ENCODE measurements at places on chromosomes 2 and 18. TPM values are rescaled to one million over a fixed set of nuclear protein-coding genes. Genes with fewer than 3 reads are reported as not detected.

GRCh38 chr2:168565512-168565911 lies 109.4 kb downstream of the CERS6 start:
- peaks cover 80% of the 10 kb centered on the region for H3K4me1 ChIP-seq
- no peak for DNase-seq
- no peaks in the 10 kb centered on the region for H3K27me3 ChIP-seq
- no peaks in the 10 kb centered on the region for H3K36me3 ChIP-seq
- no peak overlapping the region for H3K27ac ChIP-seq

AGXT gene
- not detected for total RNA-seq

DNA sequence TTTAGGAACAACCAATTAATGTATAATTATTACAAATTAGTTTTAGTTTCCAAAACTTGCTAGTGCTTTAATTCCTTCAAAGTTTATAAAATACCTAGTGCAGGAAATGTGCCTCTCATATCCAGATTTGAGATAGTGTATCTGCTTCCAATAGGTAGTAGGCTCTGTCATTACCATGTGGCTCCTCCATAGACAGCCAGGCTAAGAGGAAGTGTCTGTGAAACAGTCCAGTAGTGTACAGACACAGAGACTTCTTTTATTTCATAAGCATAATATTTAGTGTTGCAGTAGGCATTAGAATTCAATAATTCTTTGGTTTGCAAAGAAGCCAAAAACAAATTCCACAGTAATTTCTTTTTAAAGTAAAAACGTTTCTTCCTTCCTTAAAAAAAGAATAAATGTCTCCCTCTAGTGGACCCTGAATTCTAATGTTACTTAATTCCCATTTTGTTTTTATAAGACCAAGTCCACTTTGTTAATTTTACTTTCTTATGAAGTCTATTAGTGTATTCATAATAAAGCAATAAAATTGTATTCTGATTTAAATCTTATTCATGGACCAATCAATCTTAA lies 101.2 kb downstream of the NEB start:
- no peaks in the 10 kb centered on the region for H3K27me3 ChIP-seq
- DNase-seq, result no peak
- no peak overlapping the region for H3K27ac ChIP-seq
- peaks cover 12% of the 10 kb centered on the region for H3K4me1 ChIP-seq
- no peaks in the 10 kb centered on the region for H3K36me3 ChIP-seq
- no peak overlapping the region for H3K4me3 ChIP-seq

- peaks cover 8% of the 10 kb centered on the region for H3K4me1 ChIP-seq
- H3K4me3 ChIP-seq, result no peak overlapping the region
- no peaks in the 10 kb centered on the region for H3K27me3 ChIP-seq
- DNase-seq, result no peak
These were observed 60.1 kb upstream of the CAPN13 start for GRCh38 chr2:30867385-30867784.

DNA sequence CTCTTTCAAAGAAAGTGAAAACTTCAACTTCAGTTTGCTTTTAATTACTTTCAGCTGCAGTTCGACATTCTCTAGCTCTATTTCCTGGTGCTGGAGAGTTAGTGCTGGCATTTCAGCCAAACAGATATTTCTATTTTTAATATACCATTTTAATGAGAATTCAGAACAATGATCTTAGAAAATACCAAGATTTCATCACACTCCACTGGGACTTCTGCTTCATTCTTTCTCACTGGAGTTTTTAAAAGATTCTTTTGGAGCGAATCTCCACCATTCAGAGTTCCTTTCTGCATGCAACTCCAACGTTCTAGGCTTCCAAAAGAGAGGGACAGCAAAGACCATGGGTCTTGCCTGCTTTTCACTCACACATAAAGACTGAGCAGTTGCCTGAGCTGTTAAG lies 94.2 kb downstream of the CABLES1 start:
- peaks cover 79% of the 10 kb centered on the region for H3K4me1 ChIP-seq
- no peak overlapping the region for H3K4me3 ChIP-seq
- H3K27ac ChIP-seq, result peak overlapping the region; percentile 35
- H3K27me3 ChIP-seq, result no peaks in the 10 kb centered on the region
- no peaks in the 10 kb centered on the region for H3K36me3 ChIP-seq

RESP18 gene
- not detected for total RNA-seq

Measured in heart right ventricle (tissue), 16 donors.